CD8-positive, alpha-beta memory T cell (primary cell): ENCODE measurements at places on chromosomes 12 and 14. TPM values are rescaled to one million over a fixed set of nuclear protein-coding genes. Genes with fewer than 3 reads are reported as not detected.

- DNase-seq = no peak
These were observed 10.8 kb downstream of the PPFIBP1 start for GRCh38 chr12:27534765-27535161.

GRCh38 chr12:7122811-7123769 lies 5.6 kb downstream of the RBP5 start:
- no peak for DNase-seq

- DNase-seq = no peak
These were observed 10.9 kb downstream of the NOC4L start for GRCh38 chr12:132154941-132155770.

GRCh38 chr14:64510825-64511671 lies 6.5 kb downstream of the ZBTB1 start:
- DNase-seq = peak; percentile 55

PSME1 gene
- 1,041 TPM for polyA plus RNA-seq

COX6A1 gene
- 785 TPM for polyA plus RNA-seq
